Omental fat pad (tissue), 4 donors: ENCODE measurements at places on chromosomes 5 and 9.

DNA sequence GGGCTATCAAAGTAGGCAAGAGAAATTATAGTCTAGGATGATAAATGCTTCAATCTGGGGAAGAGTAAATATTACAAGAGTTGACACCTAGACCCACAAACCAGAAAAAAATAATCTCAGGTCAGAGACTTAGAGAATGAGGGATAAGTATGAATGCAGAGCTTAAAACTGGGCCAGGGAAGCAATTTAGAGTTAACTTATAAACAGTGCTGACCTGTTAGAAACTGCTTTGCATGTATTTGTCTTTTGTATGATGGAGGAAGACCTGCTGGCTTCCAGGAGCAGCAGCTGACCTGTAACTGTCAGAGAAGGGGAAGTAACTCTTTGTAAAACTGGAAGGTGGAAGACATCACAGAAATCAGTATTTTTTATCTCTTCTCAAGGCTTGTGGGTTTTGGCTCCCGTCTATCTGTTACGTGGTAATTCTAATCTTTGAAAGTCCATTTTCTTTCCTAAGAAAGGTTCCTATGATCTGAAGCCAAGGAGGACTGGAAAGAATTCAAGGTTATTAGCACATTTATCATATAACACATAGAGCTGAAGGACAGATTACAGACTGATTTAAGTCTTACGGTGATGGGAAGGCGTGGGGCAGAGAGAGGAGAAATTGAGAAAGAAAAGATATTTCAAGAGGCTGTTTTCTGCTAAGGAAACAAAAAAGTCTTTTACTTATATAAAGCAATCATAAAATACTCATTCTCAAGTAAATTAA, 114.7 kb upstream of the ADAMTS19 start:
- DNase-seq = no peak

- no peak for DNase-seq
Measured at GRCh38 chr5:159508344-159508743, 178.1 kb upstream of the IL12B start.

DNA sequence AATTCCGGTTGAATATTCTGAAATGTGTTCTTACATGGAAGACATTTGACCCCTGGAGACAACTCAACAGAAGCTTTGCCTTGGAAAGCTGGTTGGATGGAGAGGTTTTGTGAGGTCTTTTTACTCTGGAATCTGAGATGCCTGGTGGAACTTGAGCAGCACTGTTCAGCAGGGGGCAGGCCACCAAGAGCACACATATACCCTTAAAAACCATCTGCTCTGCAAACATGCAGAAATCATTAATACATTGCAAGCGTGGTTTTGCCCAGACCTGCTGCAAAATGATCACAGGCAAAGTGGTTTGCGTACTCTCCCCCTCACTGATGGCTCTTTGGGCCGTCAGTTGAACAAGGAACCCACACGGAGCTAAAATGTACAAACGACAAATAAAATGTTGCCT, 32.8 kb upstream of the DAP start:
- no peak for DNase-seq

- DNase-seq = no peak
Measured at GRCh38 chr5:90621848-90622247, 63.3 kb downstream of the ADGRV1 start.

DNA sequence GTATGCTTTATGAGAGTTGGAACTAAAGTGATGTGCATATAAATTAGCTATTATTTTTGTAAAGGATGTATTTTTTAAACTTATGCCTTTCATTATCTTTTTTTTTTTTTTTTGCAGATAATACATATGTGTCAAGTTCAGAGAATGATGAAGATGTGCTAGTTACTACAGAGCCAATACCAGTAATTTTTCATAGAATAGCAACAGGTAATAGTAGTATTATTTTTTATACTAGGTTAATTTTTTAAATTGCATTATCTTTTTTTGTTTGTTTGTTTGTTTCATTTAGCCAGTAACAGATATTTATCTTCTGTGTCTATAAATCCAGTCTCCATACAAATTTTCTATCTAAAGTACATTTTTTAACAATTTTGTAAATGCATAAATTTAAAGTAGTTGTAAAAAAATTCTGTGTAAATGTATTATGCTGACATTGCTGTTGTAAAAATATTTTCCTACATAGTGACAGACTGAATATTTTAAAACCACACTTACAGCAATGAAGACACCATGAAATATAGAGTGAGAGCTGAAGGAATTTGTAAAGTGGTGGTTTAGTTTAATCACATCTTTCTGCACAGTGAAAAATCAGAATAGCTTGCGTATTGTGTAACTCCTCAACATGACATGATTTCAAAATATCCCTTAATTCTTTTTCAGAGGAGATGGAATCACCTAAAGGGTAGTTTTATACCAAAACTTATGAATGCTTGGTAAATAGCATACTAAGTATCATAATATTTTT, 93.3 kb downstream of the PARP8 start:
- DNase-seq = no peak

GRCh38 chr5:136679233-136679632, 313.9 kb upstream of the TRPC7 start:
- no peak for DNase-seq

- no peak for DNase-seq
Measured at GRCh38 chr9:133592731-133593409, 16.3 kb downstream of the FAM163B start.

DNA sequence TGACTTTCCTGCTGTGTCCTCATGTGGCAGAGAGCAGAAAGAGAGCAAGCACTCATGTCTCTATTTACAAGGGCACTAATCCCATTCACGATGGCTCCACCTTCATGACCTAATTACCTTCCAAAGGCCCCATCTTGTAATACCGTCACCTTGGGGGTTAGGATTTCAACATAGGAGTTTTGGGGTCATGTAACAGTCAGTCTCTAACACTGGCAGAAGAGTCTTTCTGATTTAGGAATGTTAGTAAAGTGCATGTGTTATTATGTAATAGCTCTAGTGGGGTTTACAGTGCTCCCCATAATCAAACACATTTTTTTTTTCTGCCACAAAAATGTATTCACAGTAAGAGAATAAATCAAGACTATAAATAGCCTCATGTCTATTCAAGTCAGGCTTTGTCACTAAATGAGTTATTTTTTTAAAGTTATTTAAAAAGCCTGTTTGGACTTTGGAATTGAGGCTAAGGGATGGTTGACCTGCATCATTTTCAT, 19.1 kb downstream of the GALNT10 start:
- no peak for DNase-seq

GRCh38 chr5:72451741-72452505, 55.3 kb downstream of the ZNF366 start:
- DNase-seq = no peak

DNA sequence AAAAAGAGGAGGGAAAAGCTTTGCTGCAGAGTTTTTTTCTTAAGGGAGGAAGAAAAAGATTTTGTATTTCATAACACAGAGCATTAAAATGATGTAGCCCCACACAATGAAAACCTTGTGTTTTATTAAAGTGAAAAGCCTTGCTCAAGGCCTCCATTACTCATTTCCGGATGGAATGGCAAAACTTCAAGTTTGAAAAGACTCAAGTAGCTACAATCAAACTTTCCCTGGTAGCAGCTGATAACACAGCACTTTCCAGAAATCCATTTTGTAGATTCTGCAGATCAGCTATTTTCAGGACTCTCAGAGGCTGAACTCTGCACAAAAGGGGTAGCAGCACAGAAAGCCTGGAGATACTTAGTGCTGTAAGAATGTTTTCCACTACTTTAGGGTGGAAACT, 374.8 kb downstream of the NFIB start:
- no peak for DNase-seq

DNA sequence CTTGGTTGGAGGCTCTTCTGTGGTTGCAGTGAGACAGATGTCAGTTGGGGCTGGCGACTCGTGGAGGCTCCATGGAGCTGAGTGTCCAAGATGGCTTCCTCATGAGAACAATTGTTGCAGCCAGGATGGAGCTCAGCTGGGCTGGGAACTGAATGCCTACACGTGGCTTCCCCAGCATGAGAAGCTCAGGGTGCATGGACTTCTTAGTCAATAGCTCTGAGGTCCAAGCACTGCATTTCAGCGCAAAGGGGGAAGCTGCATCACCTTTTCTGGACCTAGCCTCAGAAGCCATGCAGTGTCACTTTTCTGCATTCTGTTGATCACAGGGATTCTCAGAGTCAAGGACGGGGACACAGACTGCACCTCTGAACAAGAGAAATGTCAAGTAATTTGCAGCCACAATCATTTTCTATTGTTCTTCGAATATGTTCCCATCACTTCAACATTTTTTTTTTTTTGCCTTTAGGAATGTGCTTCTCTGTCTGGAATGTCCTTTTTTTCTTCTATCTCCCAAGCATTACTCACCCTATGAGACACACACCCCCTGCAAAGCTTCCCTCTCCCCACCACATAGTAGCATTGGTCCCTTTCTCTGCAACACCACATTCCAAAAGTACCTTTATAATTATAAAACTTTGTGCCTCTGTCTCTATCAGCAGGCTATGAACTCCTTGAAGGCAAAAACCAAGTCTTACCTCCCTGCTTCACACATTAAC, 57.5 kb upstream of the STK32A start:
- DNase-seq = no peak

- no peak for DNase-seq
Measured at GRCh38 chr9:117355542-117355941, 59.3 kb downstream of the ASTN2 start.

GRCh38 chr9:110960288-110960687, 78.0 kb downstream of the LPAR1 start:
- no peak for DNase-seq

DNA sequence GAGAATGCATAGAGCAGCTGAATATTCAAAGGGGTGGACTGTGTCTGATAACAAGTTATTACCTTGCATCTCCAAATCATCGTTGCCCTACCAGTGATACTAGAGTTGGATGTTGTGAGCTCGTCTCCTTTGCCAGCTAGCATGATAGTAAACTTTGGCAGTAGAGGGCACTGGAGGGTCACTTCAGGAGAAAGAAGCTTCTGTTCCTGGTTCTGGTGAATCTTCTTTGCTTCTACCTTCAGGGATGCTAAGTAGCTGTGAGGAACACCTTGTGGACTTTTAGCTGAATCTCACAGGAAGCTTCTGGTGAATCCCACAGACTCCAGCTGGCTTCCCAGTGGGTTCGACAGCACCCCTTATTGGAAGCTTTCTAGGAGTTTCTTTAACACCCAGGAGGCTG, 626.6 kb upstream of the SGCD start:
- no peak for DNase-seq

- DNase-seq = no peak
Measured at GRCh38 chr9:136860529-136860928, 5.6 kb downstream of the EDF1 start.

DNA sequence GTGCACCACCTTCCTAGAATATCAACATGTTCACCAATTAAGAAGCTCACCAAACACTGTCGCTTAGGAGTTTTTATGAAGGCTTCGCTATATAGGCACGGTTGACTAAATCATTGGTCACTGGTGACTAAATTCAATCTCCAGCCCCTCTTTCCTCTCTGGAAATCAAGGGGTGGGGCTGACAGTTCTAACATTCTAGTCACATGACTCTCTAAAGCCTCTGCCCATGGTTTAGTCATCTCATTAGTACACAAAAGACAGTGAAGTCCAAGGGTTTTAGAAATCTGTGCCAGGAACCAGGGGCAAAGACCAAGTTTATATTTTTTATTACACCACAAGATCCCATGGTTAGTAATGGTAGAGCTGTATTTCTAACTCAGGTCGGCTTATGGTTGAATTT, 243.2 kb downstream of the ELAVL2 start:
- DNase-seq = no peak

GRCh38 chr5:50406877-50407276, 34.2 kb downstream of the EMB start:
- no peak for DNase-seq

DNA sequence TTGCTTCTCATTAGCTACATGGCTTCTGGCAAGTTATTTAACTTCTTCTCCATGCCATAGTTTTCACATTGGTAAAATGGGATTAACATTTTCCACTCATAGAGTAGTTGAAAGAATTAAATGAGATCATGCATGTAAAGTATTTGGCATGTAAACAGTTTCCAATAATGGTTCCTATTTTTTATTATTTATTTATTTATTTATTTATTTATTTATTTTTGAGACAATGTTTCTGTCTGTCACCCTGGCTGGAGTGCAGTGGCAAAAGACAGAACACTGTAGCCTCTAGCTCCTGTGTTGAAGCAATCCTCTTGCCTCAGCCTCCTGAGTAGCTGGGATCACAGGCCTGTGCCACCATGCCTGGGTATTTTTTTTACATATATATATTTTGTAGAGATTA, 117.7 kb downstream of the DOCK2 start:
- DNase-seq = no peak

DNA sequence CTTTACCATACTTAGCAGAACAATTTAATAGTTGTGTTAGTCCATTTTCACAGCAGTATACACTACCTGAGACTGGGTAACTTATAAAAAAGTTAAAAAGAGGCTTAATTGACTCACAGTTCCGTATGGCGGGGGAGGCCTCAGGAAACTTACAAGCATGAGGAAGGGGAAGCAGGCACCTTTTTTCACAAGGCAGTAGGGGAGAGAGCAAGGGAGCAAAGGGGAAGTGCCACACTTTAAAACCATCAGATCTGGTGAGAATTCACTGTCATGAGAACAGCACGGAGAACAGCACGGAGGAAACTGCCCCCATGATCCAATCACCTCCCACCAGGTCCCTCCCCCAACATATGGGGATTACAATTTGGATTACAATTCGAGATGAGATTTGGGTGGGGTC, 269.9 kb downstream of the MTRR start:
- DNase-seq = no peak
